ENCODE measurements at places on chromosomes 3 and 15. TPM values are rescaled to one million over a fixed set of nuclear protein-coding genes. Genes with fewer than 3 reads are reported as not detected.
A peak's percentile ranks its signal among the peaks of the same experiment; 100 is the strongest.

Gene RETNLB
- total RNA-seq: not detected

- H3K27ac ChIP-seq: no peak overlapping the region
- no peak overlapping the region for H3K4me3 ChIP-seq
- no peaks in the 10 kb centered on the region for H3K4me1 ChIP-seq
- DNase-seq: no peak
- H3K36me3 ChIP-seq: no peaks in the 10 kb centered on the region
Observed at GRCh38 chr3:482479-482878, 285.9 kb downstream of the CHL1 start.

- H3K36me3 ChIP-seq: peaks cover 15% of the 10 kb centered on the region
- H3K27ac ChIP-seq: peak overlapping the region; percentile 81
- H3K27me3 ChIP-seq: no peaks in the 10 kb centered on the region
- no peak for DNase-seq
- peaks cover 11% of the 10 kb centered on the region for H3K4me1 ChIP-seq
Observed at GRCh38 chr3:101725194-101725889, 928 bp downstream of the CEP97 start.

DNA sequence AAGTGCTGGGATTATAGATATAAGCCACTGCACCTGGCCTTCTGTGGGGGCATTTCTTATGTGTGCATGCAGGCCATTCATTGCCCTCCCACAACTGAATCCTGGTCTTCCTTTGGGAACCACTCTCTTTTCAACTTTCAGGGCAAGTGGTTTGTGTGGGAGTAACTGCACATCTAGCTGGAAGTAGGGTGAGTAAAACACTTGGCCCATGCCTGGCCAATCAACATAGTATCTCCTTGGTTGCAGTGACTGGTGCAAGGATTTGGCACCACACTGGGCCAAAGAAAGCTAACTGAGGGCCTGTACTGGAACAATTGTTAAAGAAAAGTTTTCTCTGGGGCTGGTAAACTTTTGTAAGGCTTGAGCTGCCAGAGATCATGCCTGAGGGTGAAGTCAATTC is 189.2 kb upstream of the FEZF2 start:
- peak overlapping the region; percentile 1 for H3K4me3 ChIP-seq
- no peak for DNase-seq
- H3K27ac ChIP-seq: peak overlapping the region; percentile 74
- H3K27me3 ChIP-seq: peaks cover 3% of the 10 kb centered on the region
- peaks cover 34% of the 10 kb centered on the region for H3K4me1 ChIP-seq

DNA sequence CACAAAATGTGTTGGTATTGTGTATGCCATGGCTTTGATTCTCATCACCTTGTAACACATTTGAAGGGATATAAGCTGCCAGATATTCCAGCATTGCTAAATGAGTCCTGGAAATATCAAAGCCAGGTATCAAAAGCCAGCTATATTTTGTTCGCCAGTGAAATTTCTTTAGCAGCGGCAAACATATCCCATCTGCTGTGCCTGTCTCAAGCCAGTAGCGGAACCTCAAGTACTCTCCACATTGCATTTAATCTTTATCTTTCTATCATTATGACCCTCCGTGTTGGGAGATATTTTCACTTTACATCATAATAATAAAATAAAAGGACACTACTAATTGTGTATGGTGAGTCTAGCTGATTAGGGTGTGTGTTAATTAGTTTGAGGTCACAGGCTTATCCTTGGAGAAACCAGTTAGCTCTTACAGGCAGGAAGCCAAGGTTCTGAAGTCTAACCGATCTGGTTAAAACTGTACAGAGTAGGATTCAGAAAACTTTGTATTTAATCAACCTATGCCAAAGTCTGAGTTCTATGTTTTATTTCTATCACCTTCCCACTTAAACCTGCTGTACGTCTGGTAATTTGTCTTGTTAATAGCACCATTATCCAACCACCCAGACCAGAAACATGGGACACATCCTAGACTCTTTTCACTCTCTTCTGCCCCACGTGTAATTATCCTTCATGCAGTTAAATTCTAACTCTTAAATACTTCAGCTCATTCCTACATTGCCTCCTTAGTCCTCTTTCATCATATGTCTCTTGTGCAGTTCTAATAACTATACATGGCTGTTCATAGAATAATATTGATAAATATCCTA is 14.5 kb downstream of the TIPARP start:
- H3K27ac ChIP-seq: peak overlapping the region; percentile 35
- H3K4me3 ChIP-seq: no peak overlapping the region
- DNase-seq: no peak
